Stimulated activated CD4-positive, alpha-beta T cell treated with anti-CD3 and anti-CD28 coated beads, Interleukin-4, amount 100 ng/mL, for 48 hours (primary cell): ENCODE measurements at places on chromosomes 7 and 10.

DNA sequence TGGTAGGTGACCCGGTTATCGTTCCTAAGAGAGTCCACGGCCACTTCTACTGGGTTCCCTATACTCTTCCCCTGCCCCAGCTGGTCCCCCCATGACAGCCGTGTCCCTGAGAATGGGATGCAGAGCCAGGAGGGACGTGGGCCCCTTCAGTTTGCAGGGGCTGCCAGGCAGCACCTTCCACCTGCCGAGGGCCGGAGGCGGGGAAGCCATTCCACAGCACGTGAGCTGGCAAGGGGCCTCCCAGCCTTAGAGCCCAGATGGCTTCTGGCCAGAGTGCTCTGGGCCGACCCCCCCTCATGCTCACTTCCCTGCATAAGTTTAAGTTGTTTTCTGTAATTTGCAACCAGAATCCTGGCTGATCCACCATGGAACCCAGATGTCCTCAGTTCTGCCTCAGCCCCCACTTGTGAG, 39.0 kb downstream of the DIP2C start:
- DNase-seq: no peak

- no peak for DNase-seq
These were observed 17.0 kb downstream of the CLIP2 start for GRCh38 chr7:74306004-74306729.

DNA sequence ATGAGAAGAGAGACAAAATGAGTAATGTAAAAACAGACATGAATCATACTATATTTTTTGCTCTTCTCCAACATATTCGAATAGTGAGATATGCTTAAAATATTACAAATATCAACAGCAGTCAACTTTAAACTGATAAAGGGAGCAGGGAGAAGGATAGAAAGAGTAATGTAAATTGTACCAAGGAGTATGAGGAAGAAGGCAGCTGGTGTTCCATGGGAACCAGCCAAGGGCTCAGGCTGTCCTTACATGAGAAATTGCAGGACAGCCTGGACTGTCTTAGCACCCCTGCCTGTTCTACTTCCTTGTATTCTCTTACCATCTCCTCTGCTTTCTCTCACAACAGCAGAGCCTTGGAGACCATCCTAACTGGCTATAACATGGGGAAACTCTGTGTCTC, 128.7 kb downstream of the TSPAN12 start:
- DNase-seq: no peak

- no peak for DNase-seq
These were observed 38.2 kb upstream of the PFKFB3 start for GRCh38 chr10:6164271-6165095.

DNA sequence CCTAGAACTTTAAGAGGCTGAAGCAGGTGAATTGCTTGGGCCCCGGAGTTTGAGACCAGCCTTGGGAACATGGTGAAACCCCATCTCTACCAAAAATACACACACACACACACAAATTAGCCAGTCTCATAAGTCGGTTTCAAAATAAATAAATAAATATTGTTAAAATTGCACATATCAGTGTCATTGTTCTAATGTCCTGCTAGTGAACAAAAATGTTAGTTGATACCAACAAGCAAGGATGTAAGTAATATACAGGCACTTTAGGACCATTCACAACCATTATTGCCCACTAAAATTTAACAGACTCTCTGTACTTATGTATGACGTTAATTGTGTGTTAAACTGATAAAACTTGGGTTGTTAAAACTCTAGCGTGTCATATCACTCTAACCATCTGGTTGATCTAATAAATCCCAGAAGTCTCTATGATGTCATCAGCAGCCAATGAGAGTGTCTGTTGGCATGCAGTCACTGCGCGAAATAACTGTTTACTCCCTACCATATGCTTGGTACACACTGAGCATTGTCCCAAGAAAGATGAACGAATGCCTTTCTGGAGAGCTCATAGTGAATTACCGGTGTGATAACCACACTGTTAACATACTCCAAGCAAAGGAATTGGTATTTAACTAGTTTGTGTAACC, 30.4 kb upstream of the OTUD1 start:
- no peak for DNase-seq

GRCh38 chr10:92173996-92174395, 116.9 kb downstream of the CPEB3 start:
- no peak for DNase-seq

- no peak for DNase-seq
These were observed 611.5 kb upstream of the IGFBP3 start for GRCh38 chr7:46532571-46532970.

DNA sequence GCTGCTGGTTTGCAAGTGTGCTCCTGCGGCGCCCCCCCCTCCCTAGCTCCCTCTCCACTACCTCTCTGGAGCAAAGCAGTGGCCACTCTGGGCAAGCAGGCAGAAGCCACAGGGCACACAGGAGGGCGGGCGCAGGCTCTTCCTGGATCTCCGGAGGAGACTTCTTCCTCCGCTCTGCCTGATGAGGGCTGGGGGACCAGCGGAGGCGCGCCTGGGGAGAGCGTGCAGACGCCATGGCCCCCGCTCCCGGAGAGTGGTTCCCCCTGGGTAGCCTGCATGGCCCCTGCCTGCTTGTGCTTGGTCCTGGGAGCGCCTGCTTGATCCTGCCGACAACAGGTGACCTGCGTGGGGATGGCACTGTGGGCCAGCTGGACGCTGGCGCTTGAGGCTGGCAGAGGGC, 29.0 kb downstream of the ANKMY2 start:
- no peak for DNase-seq

GRCh38 chr7:110775046-110775445, 315.9 kb upstream of the LRRN3 start:
- no peak for DNase-seq

- DNase-seq: no peak
These were observed 18.5 kb downstream of the BMS1 start for GRCh38 chr10:42801135-42801534.

GRCh38 chr7:149409895-149410294, 51.0 kb downstream of the ZNF777 start:
- no peak for DNase-seq

GRCh38 chr7:107754642-107755041, 10.7 kb downstream of the CBLL1 start:
- no peak for DNase-seq

GRCh38 chr10:123755061-123755460, 88.9 kb downstream of the GPR26 start:
- no peak for DNase-seq
